CD4-positive, alpha-beta T cell treated with Interleukin-17A for 4 hours (primary cell): ENCODE measurements at places on chromosomes 2 and 18.

- DNase-seq = peak; percentile 97
Observed at GRCh38 chr2:219206328-219207133, at the start of gene ZFAND2B. Gene ZFAND2B, plus strand, starts transcription at chr2:219206782. Its CDS starts 206 bp downstream, at chr2:219206988.

DNA sequence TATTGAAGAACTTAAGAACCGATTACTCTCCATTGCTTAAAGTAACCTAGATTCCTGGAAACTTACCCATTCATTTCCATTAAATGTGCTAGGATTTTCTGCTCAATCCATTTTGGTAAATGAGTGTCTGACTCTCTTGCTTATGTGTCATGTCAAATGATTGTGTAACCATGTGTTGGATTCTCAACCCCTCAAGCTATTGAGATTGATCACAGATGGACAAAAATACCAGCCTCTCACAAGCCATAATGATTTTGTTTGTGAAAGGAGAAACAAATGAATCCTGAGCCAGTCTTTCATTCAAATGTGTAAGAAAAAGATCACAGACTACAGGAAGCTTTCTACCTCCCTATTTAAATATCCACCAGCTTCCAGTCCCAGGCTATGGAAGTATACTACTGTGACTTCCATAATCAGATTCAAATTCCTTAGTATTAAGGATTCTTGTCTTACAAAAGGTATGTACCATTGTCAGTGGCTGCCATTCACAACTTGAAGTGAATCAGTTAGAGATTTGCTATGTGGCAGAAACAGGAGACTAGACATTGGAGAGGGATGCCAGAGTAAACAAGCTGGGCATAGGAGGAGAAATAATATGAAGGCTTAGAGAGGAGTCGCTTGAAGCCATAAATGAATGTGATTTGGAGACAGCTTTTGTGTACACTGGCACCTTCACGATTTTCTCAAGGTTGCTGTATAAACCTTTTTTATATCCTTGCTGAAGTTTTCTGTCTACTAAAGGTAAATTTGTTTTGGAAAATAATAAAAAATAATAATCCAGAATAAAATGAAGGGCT lies 498.5 kb upstream of the SETBP1 start:
- DNase-seq = no peak

DNA sequence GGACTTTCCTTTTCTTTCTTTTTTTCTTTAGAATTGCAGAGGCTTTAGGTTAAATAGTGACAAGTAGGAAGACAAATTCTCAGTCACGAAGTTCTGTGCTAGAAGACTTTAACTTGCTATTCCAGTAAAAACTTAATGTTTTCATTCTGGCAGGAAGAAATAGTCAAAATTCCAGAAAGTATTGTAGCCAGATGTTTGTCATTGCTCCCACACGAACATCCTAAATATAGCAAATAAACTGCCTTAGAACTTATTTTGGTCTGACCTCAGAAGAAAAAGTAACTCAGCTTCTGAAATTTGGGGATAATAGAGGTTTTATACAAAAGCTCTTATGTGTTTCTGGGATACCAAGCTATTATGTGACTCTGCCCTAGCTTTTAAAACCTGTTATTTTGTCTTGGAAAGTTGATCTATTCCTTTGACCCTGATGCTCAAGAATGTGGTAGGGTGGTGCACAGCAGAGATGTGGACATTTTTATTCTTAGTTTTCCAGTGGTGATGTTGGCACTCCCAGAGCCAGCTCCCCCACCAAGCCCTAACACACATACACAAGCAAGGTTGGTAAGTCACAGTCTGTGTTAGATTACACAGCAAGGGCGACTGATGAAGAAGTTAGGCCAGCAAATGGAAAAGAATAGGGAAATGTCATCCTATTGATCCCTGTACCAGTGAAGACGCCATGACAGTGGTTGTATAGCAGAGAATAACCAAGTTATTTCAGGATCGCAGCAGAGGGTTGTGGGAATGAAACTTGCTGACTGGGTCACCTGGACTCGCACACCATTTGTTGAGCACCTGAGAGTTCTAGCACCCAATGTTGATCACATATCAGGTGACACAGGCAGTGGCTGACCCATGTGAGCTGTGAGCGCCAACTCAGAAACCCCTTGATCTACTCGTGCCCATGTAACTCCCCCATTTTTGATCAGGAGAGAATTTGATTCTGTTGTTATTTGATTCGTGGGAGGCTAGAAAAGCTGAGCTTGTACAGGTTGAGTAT lies 23.7 kb downstream of the FARP2 start:
- DNase-seq = no peak

DNA sequence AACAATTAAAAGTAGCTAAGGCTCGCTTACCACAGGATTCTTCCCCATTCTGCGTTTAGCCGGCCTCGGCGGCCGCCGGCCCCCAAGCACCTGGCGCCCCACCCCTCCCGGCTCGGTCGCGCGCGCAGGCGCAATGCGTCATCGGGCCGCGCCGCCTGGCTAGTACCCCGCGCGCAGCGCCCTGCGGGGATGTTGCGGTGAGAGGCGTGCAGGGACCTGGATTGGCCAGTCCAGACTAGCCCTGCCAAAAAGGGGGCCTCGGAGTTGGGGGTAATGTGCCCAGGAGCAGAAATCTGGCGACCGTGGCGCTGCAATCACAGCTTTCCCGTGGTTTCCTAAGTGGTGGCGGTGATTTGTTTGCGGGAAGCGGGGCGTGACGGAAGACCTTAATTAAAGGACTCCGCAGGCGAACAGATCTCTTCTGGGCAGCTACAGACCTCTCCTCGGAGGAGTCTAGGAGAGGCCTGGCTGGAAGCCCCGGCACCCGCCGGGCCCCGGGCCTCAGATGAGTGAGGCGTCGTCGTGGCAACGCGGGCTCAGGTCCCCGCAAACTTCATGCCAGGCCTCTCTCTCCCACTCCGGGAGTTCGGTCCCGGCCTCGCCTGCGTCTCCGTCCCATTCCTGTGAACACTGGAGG lies 606 bp downstream of the TMEM237 start:
- DNase-seq = peak; percentile 85

- DNase-seq = no peak
Observed at GRCh38 chr2:48233005-48233404, 296.9 kb upstream of the STON1 start.
